NCI-H226 (cell line): ENCODE measurements at places on chromosomes 2 and 18.

- no peak for DNase-seq
Measured at GRCh38 chr2:71919708-71920107, 228.0 kb downstream of the CYP26B1 start.

GRCh38 chr2:140308706-140309105, 1528.5 kb upstream of the NXPH2 start:
- DNase-seq = no peak

- DNase-seq = no peak
Measured at GRCh38 chr2:210795506-210795905, 239.1 kb downstream of the CPS1 start.

GRCh38 chr18:76967721-76968472, 145.5 kb downstream of the ZNF236 start:
- no peak for DNase-seq

GRCh38 chr2:176122683-176123410, at the start of gene HOXD9:
TSS of gene HOXD9 (plus strand) at chr2:176122719. CDS start at chr2:176122769, 50 bp downstream.
- DNase-seq = no peak

GRCh38 chr2:128573531-128573930, 254.9 kb upstream of the HS6ST1 start:
- DNase-seq = no peak

GRCh38 chr2:225484751-225485150, 85.2 kb downstream of the NYAP2 start:
- DNase-seq = no peak

DNA sequence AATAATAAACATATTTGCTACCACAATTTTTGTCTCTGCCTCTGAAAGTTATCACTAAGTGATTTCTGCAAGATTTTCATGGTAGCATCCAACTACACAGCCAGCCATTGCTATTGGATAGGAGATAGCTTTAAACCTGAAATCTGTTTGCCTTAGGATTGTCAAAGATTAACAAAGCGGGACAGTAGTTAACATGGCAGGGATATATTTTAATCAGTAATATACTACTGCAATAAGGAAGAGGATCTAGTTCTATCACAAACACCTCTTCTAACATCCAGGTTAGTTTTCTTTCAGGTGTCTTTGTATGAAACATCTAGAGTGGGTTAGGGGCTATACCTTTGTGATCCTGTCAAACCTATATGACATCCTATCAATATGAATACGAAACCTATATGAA, 641.3 kb downstream of the DPP10 start:
- no peak for DNase-seq

GRCh38 chr18:34120294-34120693, 104.4 kb downstream of the NOL4 start:
- DNase-seq = no peak

GRCh38 chr2:220786216-220786615, 785.9 kb downstream of the EPHA4 start:
- no peak for DNase-seq

DNA sequence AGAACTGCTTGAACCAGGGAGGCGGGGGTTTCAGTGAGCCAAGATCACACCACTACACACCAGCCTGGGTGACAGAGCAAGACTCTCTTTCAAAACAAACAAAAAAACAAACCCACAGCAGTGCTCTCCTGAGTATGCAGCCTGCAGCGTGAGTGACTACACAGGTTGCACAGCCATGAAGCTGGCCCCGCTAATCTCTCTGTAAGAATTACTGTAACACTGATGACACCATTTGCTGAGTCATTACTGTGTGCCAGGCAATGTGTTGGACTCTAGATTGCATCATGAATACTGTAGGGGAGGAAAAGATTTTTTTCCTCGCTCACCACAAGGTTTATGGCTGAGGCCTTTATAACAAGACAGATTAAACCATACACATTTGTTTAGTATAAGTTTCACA, 118.6 kb upstream of the ATP8B1 start:
- DNase-seq = peak; percentile 26

DNA sequence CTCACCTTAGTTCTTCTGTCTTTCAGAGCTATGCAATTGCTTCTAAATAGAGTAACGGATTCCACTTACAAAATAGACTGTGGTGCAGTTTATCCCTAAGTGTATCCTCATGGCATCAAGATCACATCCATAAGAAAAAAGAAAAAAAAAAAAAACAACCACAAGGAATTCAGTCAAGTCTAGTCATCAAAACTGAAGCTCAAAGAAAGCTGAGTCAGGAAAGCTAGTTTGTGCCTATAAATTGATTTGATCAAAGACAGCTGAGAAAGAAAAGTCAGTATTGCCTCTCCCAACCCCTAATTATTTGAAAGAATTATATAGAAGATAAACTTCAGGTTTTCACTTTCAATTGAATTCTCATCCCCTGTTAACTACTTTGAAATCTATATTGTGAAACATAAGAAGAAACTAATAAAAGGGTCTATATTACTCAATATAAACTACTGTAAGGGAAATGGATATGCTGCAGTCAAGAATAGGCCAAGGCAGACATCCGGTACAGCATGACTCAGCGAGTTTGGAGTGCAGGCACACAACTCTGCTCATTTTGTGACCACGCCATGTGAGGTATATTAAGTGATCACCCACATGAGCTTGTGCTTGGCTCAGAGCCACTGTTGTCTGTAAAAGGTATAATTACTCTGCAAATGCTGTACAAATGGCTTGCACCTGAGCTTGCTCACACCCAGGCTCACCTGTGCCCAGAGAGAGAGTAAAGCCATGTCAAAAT, 568.1 kb upstream of the CRIM1 start:
- DNase-seq = no peak

DNA sequence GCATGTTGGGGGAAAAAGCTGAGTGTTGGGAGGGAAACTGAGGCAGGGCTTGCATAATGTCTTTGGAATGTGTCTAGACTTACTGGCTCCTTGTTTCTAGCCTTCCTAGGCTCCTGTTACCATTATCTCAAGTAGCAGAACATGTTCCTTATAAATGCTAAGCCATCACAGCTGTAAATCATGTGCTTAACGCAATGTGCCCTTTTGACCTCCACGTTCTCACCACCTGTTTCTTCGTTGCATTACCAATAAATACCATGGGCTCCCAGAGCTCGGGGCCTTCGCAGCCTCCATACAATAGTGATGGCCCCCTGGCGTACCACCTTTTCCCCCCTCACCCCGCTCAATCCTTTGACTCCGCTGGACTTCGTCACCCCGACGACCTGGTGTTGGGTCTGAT, 54.0 kb upstream of the CWC22 start:
- no peak for DNase-seq

DNA sequence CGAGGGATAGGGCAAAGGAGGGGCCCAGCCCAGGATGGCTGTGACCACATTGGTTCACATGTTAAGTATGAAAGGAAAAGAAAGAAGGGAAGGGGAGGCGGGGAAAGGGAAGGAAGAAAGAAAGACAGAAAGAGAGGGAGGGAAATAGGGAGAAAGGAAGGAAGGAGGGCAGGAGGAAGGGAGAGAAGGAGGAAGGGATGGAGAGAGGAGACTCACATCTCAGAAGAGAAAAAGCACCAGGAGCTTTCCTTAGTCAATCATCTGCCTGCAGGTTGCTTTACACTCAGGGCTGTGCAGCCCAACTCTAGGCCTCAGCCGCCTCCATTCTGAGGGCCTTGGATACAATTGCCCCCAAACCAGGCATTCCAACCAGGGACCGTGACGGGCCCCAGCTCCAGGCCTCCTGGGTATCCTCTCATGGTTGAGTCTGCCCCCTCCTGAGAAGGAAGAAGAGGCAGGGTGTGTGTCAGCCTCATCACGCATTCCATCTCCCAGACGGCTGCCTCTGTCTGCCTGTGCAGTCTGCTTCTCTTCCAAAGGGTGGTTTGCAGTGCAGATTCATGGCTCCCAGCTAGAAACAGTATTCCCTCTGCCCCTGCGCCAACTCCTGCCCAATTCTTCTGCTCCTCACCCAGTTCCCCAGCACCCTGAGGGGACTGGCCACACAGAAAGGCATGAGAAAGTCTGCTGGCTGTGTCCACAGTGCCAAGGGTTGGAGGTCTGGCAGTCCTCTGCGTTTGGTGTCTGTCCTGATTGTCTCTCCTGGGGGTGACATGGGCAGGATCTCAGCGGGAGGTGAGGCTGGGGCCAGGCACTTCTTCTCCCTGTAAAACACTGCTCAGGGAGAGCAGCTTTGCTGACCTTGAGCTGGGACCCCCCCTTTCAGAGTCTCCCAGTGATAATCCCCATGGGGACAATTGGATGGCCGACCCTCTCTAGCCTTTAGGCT, 163.3 kb downstream of the SMAD7 start:
- DNase-seq = no peak

DNA sequence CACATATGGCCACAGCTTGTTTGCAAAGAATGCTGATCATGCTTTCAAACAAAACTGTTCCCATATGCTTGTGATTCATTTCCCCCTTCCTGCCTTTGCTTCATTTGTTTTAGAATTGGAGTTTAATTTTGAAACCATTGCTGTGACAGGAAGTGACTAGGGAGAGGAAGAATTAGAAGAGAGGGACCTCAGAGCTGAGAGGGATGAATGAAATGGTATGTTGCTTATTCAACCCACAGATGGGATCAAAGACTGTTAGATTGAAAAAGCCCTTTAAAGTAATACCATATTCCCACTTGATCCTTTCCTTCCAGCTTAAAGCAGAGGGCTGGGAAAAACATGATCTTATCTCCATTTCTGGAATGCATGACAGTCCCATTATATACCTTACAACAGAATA, 106.2 kb upstream of the RNF152 start:
- DNase-seq = peak; percentile 4

GRCh38 chr18:26574958-26575864, 26.9 kb upstream of the KCTD1 start:
- no peak for DNase-seq

DNA sequence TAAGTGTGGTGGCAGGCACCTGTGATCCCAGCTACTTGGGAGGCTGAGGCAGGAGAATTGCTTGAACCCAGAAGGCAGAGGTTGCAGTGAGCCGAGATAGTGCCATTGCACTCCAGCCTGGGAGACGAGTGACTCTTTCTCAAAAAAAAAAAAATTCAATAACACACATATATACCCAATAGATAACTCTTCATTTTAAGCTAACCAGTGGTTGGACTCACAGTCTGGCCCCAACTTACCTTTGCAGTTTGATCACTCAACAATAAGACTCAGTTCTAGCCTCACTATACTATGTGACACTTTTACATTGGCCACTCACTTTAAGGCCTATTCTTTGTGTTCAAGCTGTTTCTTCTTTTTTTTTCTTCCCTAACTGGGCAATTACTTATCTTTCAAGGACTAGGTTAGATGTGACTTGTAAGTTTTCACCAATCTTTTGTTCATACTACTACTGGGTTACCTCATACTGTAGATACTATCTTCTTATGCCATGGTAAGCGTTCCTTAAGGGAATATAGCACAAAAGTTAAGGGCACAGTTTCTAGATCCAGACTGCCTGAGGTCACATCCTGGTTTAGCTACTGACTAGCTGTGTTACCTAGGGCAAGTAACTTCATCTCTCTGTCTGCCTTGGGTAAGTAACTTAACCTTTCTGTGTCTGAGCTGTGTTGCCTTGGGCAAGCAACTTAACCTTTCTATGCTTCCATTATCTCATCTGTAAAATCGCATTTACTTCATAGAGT, 6.3 kb upstream of the GTF3C2 start:
- no peak for DNase-seq

DNA sequence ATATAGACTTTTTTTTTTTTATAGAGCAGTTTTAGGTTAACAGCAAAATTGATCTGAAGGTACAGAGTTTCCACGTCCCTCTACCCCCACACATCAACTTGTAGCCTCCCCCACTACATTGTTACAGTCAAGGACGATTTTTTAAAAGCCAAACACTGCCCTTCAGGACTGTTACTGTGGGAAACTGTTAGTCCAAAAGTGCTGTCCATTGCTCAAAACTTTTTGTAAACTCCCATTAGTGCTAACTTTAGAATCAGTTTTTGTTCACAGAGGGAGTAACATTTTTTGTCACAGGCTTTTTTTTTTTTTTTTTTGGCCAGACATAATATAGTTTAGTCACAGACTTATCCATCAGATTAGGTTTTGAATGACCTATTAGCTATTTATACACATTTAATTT, 24.1 kb downstream of the ELP2 start:
- DNase-seq = no peak

DNA sequence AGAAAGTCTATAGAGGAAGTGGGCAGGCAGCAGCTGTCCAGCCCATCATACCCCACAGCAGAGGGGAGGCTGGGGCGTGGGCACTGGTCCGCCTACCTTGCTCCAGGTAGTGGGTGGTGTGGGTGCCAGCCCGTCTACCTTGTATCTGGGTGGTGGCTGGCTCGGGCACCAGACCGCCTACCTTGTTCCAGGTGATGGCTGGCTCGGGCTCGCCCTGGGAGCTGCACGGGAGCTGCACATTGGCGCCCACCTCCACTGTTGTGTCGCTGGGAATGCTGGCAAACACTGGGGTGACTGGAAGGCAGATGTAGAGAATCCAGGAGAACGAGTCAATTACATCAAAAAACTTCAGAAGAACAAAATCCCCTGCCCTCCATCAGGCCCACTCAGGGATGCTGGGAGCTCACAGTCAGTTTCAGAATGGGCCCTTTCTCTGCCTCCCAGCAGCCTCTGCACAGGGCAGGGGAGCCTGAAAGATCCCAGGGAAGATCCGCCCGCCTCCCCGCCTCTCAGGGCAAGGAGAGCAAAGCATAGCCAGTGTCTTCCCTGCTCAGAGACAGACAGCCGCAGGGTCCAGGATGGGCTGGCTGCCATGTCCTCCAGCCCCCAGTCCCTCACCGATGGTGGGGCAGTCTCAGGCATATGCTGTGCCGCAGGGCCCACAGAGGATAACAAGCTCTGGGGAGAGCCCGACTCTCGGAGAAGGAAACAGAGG, 82.3 kb downstream of the PXDN start:
- no peak for DNase-seq

DNA sequence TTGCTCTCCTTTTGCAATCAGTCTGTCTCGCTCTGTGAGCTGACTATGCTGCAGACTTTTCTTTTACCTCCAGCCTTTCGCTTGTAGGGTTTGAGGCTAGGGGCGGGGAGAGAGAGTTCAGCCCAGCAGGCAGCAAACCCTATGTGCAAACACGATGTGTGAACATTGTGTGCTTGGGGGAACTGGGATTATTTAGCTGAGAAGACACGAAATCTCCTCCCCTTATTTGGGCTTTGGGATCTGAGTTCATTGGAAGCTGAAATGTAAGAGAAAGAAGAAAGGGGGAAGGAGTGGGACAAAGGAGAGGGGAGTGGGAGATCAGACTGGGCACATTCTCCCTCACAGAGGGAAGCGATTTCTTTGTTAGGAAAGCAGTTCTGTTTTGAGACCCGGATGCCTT, 189.6 kb upstream of the TNP1 start:
- no peak for DNase-seq
